Stimulated activated CD8-positive, alpha-beta memory T cell treated with anti-CD3 and anti-CD28 coated beads, Interleukin-7, amount 100 ng/mL, for 4 hours (primary cell): ENCODE measurements at places on chromosomes 1 and 21.

GRCh38 chr1:236685917-236686814, at the start of gene ACTN2:
ACTN2 (plus strand) TSS chr1:236686499; CDS start chr1:236686674, 175 bp downstream.
- no peak for DNase-seq

- DNase-seq: no peak
These were observed 53.6 kb downstream of the FOXO6 start for GRCh38 chr1:41414716-41415306.

GRCh38 chr1:13769212-13769611, 69.2 kb downstream of the PRDM2 start:
- no peak for DNase-seq

- DNase-seq: no peak
These were observed 1.7 kb downstream of the PATJ start for GRCh38 chr1:61743716-61744580.

DNA sequence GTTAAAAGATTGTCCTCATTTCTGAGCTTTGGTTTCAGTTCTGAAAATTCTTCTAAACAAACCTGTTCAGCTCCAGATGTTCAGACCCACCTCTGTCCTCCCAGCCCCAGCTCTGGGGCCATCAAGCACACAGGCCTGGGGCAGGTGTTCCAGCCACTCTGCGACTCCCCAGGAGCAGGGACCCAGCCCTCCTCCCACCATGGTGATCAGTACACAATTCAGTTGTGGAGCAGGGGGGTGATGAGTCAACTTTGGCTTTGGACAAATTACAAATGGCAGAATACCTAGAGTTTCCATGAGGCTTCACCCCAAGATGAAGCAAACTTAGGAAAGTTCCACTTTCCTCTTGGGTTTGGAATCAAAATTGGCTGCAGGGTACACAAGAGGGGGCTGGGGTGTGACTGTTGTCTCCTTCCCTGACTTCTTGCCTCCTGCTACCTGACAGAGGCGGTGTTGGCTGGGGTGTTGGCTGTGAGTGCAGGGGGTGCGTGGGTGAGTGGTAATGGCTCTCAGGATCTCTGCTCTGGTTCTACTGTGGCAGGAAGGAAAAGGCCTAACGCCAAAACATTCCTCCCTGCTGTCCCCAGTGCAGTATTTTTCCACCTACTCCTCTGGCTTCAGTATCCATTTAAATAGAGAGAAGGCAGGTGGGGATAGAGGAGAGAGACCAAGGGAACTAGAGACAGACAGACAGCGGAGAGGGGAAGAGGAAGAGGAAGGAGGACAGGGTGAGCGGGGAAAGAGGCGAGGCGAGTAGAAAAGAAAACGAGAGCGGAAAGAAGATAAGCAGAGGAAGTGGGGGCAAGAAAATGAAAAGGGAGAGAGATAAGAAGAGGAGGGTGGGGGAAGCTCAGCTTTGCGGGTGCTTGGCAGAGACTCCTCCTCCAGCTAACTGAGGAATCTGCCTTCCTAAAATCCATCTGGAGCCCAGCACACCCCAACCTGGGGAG, 20.6 kb upstream of the LRRN2 start:
- no peak for DNase-seq

DNA sequence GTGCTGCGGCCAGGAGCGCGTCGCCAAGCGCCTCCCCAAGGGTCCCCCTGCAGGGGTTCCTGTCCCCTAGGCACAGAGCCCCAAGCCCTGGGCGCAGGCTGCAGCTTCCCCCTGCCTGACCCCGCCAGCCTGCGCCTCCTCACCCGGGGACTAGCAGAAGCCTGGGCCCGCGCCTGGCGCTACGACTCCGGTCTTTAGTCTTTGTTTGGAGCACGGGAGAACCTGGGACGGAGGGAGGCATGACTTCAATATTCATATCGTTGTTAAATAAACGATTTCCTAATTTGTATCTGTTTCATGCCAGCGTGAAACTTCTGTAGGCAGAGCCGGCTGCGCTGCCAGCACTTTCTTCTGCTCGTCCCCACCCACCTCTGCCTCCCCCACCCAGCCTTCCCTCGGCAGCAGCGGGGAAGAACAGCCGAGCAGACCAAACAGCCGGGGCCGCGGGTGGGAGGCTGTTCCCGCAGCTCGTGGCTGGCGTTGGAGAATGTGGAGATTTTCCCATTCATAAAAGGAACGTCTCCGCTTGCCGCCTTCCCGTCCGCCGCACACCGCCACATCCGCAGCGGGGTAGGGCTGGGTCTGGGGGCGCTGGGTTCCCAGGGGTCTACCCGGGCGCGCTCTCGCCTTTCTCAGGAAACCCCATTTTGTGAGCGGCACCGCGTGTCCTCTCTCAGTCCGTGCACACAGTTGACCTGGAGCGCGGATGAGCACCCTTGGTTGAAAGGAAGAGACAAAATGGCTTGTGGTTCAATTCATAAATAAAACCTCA, 777 bp upstream of the TRIM67 start:
- no peak for DNase-seq

- no peak for DNase-seq
These were observed 54.1 kb downstream of the SLC35D1 start for GRCh38 chr1:66999640-67000400.

DNA sequence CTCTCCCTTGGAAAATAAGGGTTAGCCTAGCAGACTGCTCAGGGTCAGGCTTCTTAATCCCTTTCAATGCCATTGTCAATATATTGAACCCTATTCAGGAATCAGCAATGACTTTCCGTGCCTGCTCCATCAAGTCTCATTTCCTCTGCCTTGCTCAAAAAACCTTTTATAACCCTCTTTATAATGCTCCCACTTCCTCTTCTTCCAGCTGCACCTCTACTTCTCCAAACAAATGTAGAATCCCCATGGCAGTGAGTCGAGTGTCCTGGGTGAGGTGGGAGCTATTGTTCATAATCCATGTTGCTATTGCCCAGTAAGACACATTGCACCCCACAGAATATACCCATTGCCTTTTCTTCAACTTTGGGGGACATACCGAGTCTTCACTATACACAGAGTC, 58.6 kb downstream of the OLIG1 start:
- no peak for DNase-seq
